CD4-positive, alpha-beta T cell treated with Interleukin-6 at 100 ng/mL for 8 hours (primary cell): ENCODE measurements at places on chromosomes 1 and 21.
A peak's percentile ranks its signal among the peaks of the same experiment; 100 is the strongest.

- DNase-seq = no peak
Measured at GRCh38 chr1:94783342-94784189, 36.6 kb upstream of the SLC44A3 start.

- no peak for DNase-seq
Measured at GRCh38 chr21:38985568-38986378, 180.0 kb downstream of the ETS2 start.

GRCh38 chr1:207941665-207942064 is 30.7 kb upstream of the CD34 start:
- no peak for DNase-seq

GRCh38 chr1:9816199-9816598 is 7.6 kb downstream of the CLSTN1 start:
- no peak for DNase-seq

GRCh38 chr1:205229399-205229871 is 1.7 kb downstream of the TMCC2 start:
- DNase-seq = peak; percentile 82

- no peak for DNase-seq
Measured at GRCh38 chr21:44730951-44731579, 19.7 kb upstream of the TSPEAR start.

DNA sequence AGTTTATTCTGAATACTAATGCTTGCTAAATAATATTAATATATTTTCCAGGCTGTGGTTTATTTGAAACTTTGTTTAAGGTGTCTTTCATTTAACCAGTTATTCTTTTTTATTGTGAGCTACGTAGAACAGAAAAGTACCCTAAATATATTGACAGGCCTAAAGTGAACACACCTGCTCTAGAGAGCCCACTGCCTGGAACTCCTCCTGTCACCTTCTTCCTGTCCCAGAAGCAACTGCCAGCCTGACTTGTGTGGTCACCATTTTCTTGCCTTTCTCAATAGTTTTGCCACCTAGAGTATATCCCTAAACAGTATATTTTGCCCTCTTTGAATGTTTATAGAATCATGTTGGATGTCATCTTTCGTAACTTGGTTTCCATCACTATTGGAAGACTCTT is 48.5 kb downstream of the SCCPDH start:
- no peak for DNase-seq

- peak; percentile 75 for DNase-seq
Measured at GRCh38 chr1:10694633-10695627, 101.5 kb downstream of the CASZ1 start.

DNA sequence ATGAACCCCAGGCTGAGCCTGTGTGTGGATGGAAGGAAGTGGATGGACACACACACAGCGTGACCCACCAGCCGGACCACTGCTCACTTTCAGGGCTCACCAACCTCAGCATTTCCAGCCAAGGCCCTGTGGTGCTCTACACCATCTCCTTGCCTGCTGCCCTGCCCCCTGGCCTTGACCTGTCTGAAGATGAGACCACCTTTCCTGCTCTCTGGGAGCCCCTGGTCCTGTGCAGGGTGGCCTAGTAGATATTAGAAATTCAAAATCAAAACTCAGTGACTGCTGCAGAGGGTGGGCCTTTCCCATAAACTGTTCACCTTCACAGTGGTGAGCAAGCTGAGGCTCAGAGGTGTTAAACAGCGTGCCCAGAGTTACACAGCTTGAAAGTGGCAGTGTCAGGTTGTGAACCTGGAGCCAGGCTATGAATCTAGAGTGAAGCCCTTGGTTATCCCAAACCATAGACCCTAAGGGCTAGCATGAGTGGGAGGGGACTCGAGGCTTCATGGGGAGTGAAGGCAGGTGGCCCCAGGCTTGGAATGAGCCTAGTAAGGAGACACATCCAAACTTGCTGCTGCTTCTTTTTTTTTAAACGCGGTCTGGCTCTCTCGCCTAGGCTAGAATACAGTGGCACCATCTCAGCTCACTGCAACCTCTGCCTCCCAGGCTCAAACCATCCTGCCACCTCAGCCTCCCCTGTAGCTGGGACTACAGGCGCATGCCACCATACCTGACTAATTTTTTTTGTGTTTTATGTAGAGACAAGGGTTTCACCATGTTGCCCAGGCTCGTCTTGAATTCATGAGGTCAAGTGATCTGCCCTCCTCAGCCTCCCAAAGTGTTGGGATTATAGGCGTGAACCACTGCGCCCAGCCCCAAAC is 41.5 kb downstream of the MAN1C1 start:
- no peak for DNase-seq

GRCh38 chr1:1861339-1861730 is 29.6 kb downstream of the GNB1 start:
- DNase-seq = no peak

GRCh38 chr1:84988588-84988987 is 8.3 kb downstream of the MCOLN2 start:
- DNase-seq = no peak

DNA sequence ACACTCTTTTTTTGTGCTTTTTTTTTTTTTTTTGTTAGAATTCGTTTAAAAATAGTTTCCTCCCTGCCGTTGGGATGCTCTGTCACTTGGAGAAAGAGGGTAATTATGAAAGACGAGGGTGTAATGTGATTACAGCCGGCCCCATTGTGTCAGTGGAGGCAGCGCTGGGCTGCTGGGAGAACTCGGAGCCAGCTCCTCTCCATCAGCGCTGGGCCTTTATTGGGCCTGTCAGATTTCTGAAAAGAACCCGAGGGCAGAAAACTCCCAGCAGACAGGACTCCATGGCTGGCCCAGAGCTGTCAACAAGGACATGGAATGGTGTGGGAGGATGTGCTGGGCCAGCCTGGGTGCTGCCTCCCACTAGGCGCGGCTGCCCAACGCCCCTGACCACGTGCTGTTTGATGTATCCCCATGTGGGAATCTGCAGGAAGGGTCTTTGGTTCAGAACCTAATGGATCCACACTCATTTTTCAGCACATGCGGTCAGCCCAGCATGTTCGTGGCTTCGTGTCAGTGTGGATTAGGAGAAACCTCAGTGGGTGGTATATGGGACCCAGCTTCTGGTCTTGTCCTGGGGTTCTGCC is 222.6 kb upstream of the KIAA0040 start:
- no peak for DNase-seq

DNA sequence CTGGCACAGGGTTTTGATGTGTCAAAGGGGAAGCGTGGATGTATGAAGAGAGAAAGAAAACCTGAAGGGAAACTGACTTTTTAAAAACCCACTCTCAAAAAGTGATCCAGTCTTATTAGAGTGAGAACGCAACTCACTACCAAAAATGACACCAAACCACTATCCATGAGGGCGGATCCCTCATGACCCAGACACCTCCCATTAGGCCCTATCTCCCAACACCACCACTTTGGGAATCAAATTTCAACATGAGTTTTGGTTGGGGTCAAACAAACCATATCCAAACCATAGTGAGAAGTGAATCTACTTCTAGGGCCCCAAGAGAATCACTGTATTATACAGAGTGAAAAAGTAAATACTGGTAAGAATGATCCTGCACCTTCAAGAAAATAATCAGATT is 53.5 kb downstream of the FNBP1L start:
- DNase-seq = no peak

- no peak for DNase-seq
Measured at GRCh38 chr1:81848880-81849682, 48.3 kb downstream of the ADGRL2 start.

GRCh38 chr1:28509705-28510272 is 3.9 kb downstream of the RCC1 start:
- no peak for DNase-seq

DNA sequence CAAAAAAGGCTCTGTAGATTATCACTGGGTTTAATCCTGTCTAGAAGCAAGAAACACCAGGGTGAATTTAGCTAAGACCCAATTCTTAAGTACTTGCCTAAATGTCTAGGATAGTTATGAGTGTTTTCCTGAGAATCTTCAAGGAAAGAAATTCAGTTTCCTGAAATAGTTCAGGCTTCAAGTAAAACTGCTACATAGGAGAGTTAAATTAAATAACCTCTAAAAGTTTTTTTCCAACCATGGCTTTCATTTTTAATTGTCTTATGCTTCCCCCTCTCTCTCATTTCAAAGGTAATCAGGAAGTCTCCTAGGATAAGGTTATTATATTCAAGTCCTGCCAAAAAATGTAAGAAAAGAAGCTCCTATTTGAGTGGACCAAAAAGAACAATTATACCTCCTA is 46.7 kb upstream of the FBXO28 start:
- no peak for DNase-seq

DNA sequence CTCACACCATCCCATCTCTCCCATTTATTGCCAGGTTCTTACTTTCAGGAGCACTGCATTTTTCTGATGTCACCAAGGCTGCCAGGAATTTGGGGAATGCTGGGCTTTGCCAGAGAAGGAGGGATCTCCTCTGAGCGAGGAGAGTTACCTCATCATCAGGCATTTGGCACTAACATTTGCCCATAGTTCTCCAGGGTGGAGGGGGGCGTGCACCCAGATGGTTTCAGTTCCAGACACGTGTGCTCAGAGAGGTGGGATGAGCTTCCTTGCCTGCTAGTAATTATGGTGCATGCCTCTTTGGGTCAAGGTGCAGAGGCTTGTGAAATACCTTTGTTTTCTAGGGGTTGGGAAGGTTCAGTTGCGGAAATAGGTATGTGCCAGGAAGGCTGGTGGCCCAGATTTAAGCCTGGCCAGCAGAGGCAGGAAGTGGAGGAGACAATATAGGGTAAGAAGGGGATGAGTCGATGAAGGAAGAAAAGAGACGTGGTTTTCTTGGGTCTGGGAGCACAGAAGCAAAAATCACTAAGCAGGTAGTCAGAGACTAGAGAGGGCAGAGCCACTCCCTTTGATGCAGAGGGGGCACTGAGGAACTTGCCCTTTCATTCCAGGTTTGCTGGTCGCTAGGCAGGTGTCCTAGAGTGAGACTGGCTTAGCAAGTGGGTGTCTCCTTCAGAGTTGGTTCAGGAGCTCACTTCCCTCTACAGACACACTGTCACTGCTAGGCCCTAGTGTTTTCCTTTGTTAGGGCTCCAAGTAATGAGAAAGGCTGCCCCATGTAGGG is 7.2 kb downstream of the TUFT1 start:
- no peak for DNase-seq

GRCh38 chr1:36559061-36559460 is 76.3 kb upstream of the CSF3R start:
- DNase-seq = no peak

GRCh38 chr1:168617974-168618750 is 41.8 kb downstream of the XCL1 start:
- no peak for DNase-seq

- no peak for DNase-seq
Measured at GRCh38 chr1:110262846-110263631, 52.9 kb downstream of the KCNC4 start.

- peak; percentile 29 for DNase-seq
Measured at GRCh38 chr1:243842978-243843511, 7.0 kb downstream of the AKT3 start.

DNA sequence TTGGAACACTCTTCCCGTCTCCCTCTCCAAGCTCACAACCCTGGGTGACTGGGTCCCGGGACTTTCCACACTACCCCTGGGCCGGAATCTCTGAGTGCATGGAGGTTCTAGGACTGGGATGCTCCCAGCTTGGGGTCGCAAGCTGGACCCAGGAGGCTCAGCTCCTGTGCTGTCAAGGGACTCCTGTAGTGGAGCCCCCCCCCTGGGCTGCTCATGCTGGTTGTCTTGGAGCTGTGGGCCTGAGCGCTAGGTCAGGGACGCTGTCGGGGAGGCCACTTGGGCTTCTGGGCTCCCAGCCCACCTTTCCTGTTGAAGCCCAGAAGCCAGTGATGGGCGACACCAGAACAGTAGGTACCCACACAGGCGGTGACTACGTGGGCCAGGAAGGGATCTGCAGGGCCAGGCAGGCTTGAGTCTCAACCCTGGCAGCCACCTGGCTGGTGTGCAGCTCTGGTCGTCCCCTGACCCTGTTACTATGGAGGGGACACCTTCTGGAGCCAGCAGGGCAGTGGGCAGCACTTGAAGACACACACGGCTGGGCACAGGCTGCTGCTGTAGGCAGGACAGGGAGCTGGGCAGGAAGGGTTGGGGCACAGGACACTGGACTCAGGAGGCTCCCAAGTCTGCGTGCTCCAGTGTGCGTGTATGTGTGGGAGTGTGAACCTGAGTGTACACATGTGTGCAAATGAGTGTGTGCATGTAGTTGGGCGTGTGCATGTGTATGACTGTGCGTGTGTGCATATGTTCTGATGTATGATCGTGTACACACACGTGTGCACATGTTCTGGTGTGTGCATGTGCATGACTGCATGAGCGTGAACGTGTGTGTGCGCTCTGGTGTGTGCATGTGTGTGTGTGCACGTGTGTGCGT is 3.0 kb downstream of the MMEL1 start:
- DNase-seq = no peak

- no peak for DNase-seq
Measured at GRCh38 chr1:80534606-80535360, 1266.0 kb upstream of the ADGRL2 start.

DNA sequence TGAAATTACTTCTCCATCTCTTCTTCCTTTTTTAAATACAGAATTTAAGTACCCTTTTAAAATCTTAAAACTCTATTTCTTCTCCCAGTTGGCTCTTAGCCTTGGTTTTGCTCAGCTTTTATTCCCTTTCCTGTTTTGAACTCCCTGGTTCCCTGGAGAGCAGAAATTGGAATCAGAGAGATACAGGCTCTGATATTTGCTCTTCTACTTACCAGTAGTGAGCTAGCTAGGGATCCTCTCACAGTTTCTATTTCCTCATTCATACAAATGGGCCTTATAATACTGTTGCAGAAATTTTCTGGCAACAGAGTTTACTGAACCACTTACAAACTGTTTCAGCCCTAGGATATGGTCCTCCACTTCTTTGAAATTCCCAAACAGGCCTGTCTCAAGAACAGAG is 606.3 kb downstream of the NUF2 start:
- no peak for DNase-seq

DNA sequence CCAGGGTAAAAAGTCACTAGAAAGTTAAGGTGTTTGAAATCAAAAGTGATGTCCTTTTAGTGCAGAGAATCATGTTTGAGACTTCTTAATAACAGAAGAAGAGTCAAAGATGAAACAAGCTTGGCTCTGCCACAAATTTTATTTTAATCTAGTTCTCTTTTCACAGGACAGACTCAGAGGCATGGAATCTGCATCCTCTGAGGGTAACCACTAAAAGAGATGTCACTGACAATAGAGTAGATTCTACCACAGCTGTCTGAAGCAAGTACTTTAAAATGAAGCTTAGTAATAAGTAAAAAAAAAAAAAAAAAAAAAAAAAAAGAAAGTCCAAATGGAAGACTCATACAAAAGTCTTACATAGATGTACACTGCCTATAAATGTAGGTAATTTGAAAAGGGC is 519.7 kb upstream of the PRMT6 start:
- DNase-seq = no peak

- no peak for DNase-seq
Measured at GRCh38 chr1:92973203-92973897, 12.1 kb upstream of the DIPK1A start.

DNA sequence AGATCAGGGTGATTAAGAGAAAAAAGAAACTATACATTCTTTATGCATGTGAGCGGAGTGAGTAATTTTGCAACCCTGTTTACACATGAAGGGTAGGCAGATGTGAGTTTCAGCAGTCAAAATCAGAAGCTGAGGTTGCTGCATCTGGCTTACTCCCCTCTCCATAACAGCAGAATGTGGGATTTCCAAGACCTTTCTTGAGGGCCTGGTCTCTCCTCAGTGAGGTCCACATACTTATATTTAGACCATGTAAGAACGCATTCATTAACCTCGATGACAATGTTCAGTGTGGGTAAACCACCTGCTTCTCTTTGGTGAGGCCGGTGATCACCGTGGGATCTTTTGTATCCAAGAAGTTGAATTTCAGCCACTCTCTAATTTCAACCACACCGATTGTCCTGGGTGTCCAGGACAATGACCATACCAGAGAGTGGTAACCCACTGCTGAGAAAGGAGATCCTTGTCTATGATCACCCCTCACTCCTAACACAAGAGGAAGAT is 18.7 kb upstream of the RAP1A start:
- DNase-seq = no peak

GRCh38 chr1:53368314-53369033 is 40.6 kb upstream of the LRP8 start:
- DNase-seq = no peak
